ENCODE measurements at places on chromosomes 7 and 10.

GRCh38 chr7:21383227-21384220 is 44.4 kb upstream of the SP4 start:
- no peak for DNase-seq

GRCh38 chr7:82172017-82172416 is 271.6 kb downstream of the CACNA2D1 start:
- no peak for DNase-seq

DNA sequence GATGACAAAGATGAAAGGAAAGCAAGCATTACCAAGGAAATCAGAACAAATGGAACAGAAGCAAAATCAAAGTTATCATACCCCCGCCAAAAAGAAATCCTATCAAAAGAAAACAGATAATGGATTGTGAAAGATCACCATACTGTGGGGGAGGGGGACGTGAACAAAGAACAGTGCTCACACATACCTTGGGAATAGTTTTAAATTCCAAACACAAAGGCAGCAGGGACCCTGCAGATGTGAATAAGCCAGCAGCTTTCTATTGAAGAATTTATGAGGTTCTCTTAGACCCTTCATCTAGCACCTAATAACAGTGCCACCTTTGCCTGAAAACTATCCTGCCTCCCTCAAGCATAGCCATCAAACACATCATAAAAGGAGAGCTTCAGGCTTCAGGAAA is 94.0 kb downstream of the AKR1D1 start:
- DNase-seq: no peak

GRCh38 chr7:21782996-21783395 is 162.7 kb downstream of the CDCA7L start:
- no peak for DNase-seq
